ENCODE measurements at places on chromosomes 5 and 9. TPM values are rescaled to one million over a fixed set of nuclear protein-coding genes. Genes with fewer than 3 reads are reported as not detected.

DNA sequence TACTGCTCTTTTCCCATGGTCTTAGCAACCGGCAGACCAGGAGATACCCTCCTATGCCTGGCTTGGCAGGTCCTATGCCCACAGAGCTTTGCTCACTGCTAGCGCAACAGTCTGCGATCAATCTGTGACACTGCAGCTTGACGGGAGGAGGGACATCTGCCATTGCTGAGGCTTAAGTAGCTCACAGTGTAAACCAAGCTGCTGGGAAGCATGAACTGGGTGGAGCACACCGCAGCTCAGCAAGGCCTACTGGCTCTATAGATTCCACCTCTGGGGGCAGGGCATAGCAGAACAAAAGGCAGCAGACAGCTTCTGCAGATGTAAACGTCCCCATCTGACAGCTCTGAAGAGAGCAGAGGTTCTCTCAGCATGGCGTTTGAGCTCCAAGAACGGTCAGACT is 40.4 kb downstream of the MCTP1 start:
- H3K4me1 ChIP-seq, result no peaks in the 10 kb centered on the region
- no peak overlapping the region for H3K4me3 ChIP-seq
- no peak for DNase-seq
- no peaks in the 10 kb centered on the region for H3K36me3 ChIP-seq

DNA sequence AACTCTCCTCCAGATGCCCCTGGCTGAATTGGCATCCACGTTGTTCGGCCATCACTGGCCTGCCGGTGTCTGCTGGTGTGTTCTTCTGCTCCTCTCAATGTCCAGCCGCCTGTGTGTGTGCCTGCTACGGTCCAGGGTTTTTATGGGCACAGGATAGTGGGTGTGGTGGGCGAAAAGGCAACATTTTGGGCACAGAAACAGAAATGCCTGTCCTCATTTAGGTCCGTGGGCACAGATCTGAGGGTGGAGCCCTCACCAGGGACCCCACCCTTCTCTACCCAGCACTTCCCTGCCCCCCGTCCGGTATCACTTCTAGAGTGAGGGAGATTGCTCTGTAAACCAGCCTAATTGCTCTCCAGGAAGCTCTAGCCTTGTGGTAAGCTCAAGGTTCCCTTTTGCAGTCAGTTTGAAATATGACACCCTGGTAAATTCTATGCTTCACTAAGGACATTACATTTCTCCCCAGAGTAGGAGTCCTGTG is 410.1 kb downstream of the MAT2B start:
- peak; percentile 8 for DNase-seq
- H3K27ac ChIP-seq, result no peak overlapping the region
- H3K36me3 ChIP-seq, result no peaks in the 10 kb centered on the region
- no peaks in the 10 kb centered on the region for H3K4me1 ChIP-seq
- no peaks in the 10 kb centered on the region for H3K27me3 ChIP-seq

The C6 gene
- not detected for total RNA-seq

GRCh38 chr5:7659420-7659819 is 191.5 kb downstream of the CFAP90 start:
- no peaks in the 10 kb centered on the region for H3K27me3 ChIP-seq
- H3K4me3 ChIP-seq, result no peak overlapping the region
- H3K4me1 ChIP-seq, result no peaks in the 10 kb centered on the region
- DNase-seq, result no peak
- no peak overlapping the region for H3K27ac ChIP-seq

The GRXCR2 gene
- total RNA-seq, result not detected

The SH3GL2 gene
- total RNA-seq, result 0.19 TPM

GRCh38 chr5:173886150-173886549 is 2.0 kb upstream of the CPEB4 start:
- H3K36me3 ChIP-seq, result no peaks in the 10 kb centered on the region
- DNase-seq, result no peak
- H3K4me3 ChIP-seq, result no peak overlapping the region

DNA sequence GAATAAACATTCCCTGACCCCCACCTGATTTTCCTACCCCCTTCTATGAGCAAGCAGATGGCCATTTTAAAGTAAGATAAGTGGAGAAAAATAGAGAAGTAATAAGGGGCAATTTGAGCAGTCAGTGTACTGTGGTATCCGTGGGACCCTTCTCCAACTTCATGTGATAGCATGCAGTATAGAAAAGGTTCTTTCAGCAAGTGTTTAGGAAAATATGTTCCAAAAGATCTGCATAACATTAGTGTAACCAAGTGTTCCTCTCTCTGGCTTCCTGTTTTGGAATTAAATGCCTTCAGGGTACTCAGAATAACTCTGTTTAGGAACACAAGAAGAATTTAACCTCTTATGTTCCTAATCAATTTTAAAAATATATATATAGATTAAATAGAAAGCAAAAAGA is 134.9 kb downstream of the ATG10 start:
- no peak for DNase-seq
- H3K4me3 ChIP-seq, result no peak overlapping the region

The C9 gene
- not detected for total RNA-seq

The C1QTNF3 gene
- 1.8 TPM for total RNA-seq

- H3K27me3 ChIP-seq, result no peaks in the 10 kb centered on the region
- H3K4me1 ChIP-seq, result no peaks in the 10 kb centered on the region
- H3K27ac ChIP-seq, result no peak overlapping the region
- H3K36me3 ChIP-seq, result no peaks in the 10 kb centered on the region
- no peak for DNase-seq
Observed at GRCh38 chr9:93198838-93199625, 15.1 kb downstream of the WNK2 start.
